ENCODE measurements at places on chromosomes 12 and 14.

DNA sequence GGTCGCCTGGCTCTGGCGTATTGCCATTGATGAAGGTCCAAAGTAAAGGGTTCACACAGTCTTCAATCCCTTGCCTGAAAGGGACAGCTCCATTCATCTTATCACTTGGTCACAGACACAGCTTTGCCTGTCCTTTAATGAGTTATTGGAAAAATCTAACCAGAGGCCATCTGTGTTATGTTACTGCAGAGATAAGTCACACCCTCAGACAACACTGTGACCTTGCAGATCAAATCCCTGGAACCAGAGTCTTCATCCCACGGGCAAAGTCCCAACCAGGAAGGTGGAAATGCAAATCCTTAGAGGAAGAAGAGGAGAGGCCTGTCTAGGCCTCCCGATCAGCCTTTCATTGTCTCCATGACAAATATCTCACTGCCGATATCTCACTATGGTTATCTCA, 68.3 kb upstream of the SCN8A start:
- DNase-seq = no peak

DNA sequence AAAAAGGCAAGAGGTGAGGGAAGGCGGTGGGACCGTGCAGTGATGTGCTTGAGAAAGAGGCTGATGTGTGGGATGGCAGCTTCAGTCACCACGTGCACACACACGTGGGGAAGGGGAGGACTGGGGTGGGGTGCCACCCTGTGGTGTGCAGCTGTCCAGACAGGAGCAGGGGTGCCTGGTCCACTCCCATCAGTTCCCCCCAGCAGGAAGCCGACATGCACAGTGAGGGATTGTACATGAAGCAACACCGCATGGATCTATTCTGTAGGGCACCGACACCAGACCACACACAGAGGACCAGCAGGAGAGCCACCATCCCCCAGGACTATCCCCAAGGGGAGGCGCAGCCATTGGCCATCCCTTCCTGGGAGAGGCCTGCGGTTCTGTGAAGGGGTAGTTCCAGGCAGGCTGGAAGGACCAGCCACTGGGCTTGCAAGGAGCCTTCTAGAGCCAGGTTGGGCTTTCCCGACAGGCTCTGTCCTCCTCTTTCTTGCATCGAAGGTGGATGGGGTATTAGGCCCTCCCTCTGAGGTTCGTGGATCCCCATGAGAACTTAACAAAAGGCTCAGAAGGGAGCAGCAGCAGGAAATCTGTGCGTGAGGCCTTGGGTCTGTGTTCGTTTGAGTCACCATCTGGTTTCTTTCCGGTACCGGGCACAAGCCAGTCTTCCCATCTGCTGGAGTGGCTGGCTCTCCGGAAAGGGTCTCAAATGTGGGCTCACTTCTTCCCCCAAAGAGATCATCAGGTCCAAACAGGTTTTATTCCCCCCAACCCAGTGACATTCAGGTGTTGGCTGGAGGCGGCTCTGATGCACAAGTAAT, 59.8 kb downstream of the PLEKHG3 start:
- DNase-seq = no peak

- DNase-seq = no peak
These were observed 467.1 kb upstream of the SOX5 start for GRCh38 chr12:24416423-24417109.

DNA sequence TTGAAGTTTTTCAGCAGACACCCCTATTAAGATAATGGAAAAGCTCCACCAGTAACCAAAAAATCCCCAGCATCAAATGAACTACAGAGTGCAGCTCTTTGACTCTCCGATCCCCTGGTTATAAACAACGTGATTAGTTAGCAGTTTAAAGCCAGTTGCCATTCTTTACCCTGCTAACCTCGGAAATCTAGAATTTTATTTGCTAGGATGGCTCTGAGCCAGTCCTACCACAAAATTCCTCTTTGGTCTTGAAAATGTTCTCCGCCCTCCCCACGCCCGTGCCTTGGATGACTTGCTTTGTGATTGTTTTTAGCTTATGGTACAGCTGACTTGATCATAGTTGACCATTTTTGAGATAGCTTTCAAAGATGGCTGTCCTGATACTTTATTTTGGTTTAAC, 1.2 kb downstream of the KLHDC2 start:
- no peak for DNase-seq

- DNase-seq = no peak
These were observed 1048.2 kb downstream of the SLC16A7 start for GRCh38 chr12:60644076-60644475.

- DNase-seq = no peak
These were observed 745.8 kb downstream of the SLC6A15 start for GRCh38 chr12:84166812-84167211.

GRCh38 chr12:27541031-27541719, 17.2 kb downstream of the PPFIBP1 start:
- DNase-seq = no peak

- peak; percentile 82 for DNase-seq
These were observed at the start of gene CHGA for GRCh38 chr14:92922883-92923743. TSS of gene CHGA (plus strand) at chr14:92923150. CDS start at chr14:92923360, 210 bp downstream.

Measured in right forelimb (tissue), 1 donor.